ENCODE measurements at places on chromosomes 2 and 18. TPM values are rescaled to one million over a fixed set of nuclear protein-coding genes. Genes with fewer than 3 reads are reported as not detected.

DNA sequence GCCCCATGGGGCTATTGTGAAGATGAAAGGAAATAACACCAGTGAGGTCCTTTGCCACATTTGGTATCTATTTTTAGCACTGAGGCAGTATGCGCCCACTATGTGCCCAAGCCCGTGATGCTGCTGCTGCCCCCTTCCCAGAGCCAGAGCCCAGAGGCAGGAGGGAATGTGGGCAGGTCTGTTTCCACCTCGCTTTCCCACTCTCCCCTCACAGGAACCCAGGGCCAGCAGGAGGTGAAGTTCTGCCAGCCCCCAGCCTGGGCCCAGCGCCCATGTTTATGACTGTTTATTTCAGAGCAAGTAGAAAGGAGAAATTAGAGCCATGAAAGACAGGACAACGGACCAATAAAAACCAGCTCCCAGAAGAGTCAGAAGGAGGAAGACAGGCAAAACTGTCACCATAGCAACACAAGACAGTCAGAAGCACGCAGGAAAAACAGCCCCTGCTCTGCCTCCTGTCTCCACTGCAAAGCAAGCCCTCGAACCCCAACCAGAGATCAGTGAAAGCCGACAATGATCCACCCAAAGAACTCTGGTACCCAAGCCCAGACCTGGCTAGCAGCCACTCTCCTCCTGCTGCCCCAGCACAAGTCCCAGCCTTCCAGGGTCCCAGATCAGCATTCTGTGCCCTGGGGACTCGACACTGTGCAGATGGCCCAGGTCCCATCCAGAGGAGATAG lies 1.4 kb downstream of the CYRIA start:
- DNase-seq = no peak

GRCh38 chr2:157897106-157897971 lies 21.2 kb upstream of the ACVR1 start:
- no peak for DNase-seq

GRCh38 chr2:134892282-134893035 lies 26.2 kb upstream of the CCNT2 start:
- DNase-seq = no peak

- no peak for DNase-seq
Measured at GRCh38 chr2:26356771-26357170, 10.2 kb upstream of the ADGRF3 start.

DNA sequence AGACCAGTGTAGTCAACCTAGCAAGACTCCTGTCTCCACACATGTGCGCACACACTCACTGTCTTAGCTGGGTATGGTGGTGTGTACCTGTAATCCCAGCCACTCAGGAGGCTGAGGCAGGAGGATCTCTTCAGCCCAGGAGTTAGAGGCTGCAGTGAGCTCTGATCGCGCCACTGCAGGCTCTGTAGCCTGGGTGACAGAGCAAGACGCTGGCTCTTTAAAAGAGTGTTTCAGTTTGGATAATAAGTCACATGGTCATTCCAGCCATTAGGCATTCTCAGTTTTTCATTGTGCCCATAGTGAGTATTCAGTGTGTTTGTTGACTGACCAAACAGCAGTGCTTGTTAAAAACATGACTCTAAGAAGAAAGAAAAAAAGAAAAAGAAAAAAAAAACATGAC lies 31.0 kb downstream of the RAB10 start:
- no peak for DNase-seq

GRCh38 chr18:36436387-36436786 lies 138.9 kb downstream of the FHOD3 start:
- DNase-seq = no peak

MTX2 gene
- 39.5 TPM for total RNA-seq

LRRTM1 gene
- not detected for total RNA-seq
